ENCODE measurements at places on chromosomes 6 and 20. TPM values are rescaled to one million over a fixed set of nuclear protein-coding genes. Genes with fewer than 3 reads are reported as not detected.

The C6orf132 gene
- total RNA-seq = 1.5 TPM

The GSTA1 gene
- 282 TPM for total RNA-seq

The SAPCD1 gene
- 2.5 TPM for total RNA-seq

The ARMC12 gene
- not detected for total RNA-seq

The BTNL2 gene
- total RNA-seq = not detected

The ANGPT4 gene
- not detected for total RNA-seq

The PNPLA1 gene
- total RNA-seq = not detected

The PPP1R3G gene
- total RNA-seq = 0.56 TPM

The ZNF311 gene
- not detected for total RNA-seq

The TRIM15 gene
- 30.4 TPM for total RNA-seq

The LY86 gene
- not detected for total RNA-seq

The BMP6 gene
- not detected for total RNA-seq

The PNLDC1 gene
- total RNA-seq = not detected

The NXT1 gene
- total RNA-seq = 69.7 TPM

- DNase-seq = no peak
Measured at GRCh38 chr20:44646641-44647274, 4.7 kb downstream of the ADA start.

- no peak for DNase-seq
Measured at GRCh38 chr6:47106216-47106615, 64.1 kb upstream of the ADGRF1 start.

GRCh38 chr6:4264601-4265000 lies 129.2 kb upstream of the ECI2 start:
- DNase-seq = no peak

- DNase-seq = no peak
Measured at GRCh38 chr20:37533154-37533715, 5.6 kb upstream of the BLCAP start.

GRCh38 chr6:118984342-118984741 lies 49.4 kb upstream of the MCM9 start:
- DNase-seq = no peak

DNA sequence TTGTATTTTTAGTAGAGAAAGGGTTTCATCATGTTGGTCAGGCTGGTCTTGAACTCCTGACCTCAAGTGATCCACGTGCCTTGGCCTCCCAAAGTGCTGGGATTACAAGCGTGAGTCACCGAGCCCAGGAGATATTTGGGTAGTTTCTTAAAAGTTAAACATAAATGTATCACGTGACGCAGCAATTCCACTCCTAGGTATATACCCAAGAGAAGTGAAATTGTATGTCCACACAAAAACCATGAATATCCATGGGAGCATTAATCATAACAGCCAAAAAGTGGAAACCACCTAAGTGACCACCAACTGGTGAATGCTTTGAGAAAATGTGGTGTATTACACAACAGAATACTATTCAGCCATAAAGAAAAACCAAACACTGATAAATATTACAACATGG lies 164.8 kb downstream of the MRPL14 start:
- DNase-seq = no peak

- DNase-seq = no peak
Measured at GRCh38 chr6:70385901-70386300, 27.4 kb upstream of the FAM135A start.

- no peak for DNase-seq
Measured at GRCh38 chr20:44614525-44614924, 32.1 kb downstream of the PKIG start.

DNA sequence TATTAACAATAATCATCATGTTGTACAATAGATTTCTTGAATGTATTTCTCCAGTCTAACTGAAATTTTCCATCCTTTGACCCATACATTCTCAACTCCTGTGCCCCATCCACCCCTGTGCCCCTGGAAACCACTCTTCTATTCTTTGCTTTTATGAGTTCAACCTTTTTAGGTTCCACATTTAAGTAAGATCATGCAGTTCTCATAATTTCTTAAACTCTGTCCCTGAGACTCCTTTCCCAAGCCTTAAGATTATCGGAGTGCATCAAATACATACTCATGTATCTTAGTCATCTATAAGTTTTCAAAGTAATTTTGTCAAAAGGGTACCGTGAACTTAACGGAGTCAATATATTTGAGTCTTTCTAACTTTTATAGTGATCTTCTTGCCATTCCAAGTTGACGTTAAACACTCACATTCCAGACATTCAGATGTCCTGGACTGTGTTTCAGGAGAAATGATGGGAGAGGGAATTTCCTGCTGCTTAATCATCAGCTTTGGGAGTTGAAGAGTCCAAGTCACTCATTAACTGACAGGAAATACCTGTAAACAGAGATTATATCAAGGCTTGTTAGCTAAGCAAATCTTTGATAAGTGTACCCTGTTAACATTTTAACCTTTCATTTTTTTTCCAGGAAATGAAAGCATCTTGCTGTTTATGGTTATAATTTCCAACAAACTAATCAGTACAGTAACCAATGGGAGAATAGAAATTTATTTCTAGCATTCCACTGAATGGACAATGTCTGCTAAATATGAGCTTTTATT lies 73.3 kb downstream of the ADGRG6 start:
- DNase-seq = peak; percentile 99

GRCh38 chr6:44291841-44292240 lies 21.3 kb downstream of the AARS2 start:
- no peak for DNase-seq

GRCh38 chr6:124747349-124747748 lies 214.9 kb upstream of the RNF217 start:
- no peak for DNase-seq

DNA sequence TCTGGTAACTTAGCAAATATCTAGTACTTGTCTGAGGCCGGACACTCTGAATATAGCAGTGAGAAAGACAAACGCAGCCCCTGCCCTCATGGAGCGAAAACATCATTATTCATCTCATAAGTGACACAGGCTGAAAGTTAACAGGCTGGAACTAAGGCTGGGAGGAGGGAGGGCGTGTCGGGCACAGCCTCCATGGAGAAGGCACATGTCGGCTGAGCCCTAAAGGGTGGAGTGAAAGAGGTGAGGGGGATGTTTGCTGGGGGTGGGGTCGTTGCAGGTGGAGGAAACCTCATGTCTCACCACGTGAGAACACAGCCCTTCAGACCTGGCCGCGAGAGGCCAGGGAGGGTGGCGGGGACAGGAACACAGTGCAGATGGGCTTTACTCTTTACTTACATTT lies 108.8 kb upstream of the FOXC1 start:
- DNase-seq = no peak

DNA sequence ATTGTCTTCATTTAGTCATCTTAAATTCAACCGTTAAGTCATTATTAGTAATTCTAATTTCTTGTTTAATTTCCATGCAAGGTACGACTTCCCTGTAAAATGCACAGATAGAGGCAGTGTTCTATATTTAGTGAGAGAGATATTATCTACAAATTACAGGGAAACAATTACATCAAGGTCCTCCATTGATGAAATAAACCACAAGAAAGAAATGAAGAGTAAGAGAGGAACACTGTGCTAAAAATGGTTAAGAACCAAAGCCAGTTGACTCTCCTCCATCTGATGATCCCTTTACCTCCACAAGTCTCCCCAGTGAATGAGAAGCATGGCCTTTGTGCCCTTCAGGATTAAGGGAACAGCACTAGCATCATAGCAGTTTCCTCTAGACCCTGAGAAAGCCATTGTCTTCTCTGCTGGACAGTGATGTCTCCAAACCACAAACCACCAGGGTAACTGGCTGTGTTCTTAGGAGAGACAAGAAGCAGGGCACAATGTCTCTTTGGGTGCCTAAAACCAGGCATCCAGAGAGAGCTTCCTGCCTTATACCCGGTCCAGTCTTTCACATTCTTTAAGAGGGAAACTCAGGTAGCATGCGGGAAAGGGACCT lies 38.1 kb downstream of the IRF4 start:
- DNase-seq = no peak

GRCh38 chr20:24547967-24548366 lies 78.5 kb downstream of the SYNDIG1 start:
- DNase-seq = no peak

GRCh38 chr20:62671765-62672164 lies 29.5 kb downstream of the SLCO4A1 start:
- no peak for DNase-seq

GRCh38 chr6:10837995-10838793 lies at the start of gene MAK:
TSS of gene MAK (minus strand) at chr6:10838539. CDS start at chr6:10830648, 7,891 bp downstream.
- DNase-seq = peak; percentile 90

GRCh38 chr6:53808302-53808881 lies 13.6 kb downstream of the LRRC1 start:
- DNase-seq = no peak

DNA sequence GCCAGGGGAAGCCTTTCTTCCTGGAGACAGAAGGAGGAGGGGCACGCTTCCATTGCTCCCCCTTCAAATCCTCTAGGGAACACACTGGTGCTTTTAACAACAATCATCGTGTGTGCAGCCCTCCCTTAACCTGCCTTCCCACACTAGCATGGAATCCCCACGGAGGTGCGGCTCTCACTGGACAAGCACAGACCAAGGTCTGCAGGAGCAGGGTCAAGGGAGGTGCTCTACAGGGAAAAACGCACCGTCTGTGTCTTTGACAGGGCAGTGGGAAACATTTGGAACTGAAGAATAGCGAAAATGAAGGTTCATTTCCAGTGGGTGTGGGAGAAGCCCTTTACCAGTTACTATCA lies 527.1 kb downstream of the QKI start:
- no peak for DNase-seq

GRCh38 chr6:39930540-39930939 lies 3.7 kb downstream of the MOCS1 start:
- DNase-seq = no peak

DNA sequence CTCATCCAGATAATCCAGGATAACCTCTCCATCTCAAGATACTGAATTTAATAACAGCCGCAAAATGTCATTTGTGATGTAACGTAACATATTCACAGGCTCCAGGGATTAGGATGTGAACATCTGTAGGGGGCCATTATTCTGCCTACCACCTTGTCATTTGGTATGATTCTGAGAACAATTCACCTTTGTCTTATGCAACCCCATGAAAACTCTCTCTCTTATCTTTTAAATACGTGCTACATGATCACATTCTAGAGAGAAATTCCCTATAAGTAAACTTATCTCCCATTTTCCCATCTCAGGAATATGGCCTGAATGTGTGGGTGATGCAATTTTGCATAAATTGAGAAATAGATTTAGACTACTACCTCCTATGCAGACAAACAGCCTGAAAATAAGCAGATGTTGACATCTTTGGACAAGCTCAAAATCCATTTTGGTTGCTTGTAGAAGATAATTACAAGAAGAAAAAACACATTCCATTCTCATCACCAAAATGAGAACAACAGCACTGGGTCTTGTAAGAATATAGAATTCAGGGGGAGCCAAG lies 255.4 kb upstream of the STXBP5 start:
- no peak for DNase-seq

DNA sequence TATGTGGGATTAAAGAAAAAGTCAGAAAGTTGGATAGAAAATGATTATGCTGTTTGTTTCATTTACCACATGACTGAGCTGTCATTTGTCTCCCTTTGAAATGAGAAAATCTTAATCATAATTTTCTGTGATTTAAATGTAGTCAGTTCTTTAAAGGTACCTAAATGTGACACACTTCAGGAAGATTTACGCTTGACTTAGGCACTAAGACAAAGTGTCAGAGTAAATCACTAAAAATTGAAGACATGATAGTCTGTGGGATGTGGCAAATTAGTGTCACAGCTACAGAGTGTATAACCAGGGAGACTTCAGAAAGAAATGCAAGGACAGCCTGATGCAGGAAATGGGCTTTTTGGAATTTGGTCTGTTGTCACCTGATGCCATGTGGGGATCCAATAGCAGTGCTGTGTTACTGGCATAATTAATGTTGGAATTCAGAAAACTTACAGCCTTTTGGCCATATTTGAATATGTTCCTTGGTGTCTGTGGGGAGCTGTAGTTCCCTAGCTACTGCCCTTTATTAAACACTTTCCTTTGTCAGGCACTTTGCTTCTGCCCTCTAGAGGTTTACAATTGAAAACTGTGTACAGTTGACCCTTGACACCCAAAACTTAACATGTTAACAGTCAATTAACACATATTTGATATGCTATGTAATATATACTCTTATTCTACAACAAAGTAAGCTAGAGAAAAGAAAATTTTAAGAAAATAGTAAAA lies 493.8 kb downstream of the UTRN start:
- DNase-seq = no peak

DNA sequence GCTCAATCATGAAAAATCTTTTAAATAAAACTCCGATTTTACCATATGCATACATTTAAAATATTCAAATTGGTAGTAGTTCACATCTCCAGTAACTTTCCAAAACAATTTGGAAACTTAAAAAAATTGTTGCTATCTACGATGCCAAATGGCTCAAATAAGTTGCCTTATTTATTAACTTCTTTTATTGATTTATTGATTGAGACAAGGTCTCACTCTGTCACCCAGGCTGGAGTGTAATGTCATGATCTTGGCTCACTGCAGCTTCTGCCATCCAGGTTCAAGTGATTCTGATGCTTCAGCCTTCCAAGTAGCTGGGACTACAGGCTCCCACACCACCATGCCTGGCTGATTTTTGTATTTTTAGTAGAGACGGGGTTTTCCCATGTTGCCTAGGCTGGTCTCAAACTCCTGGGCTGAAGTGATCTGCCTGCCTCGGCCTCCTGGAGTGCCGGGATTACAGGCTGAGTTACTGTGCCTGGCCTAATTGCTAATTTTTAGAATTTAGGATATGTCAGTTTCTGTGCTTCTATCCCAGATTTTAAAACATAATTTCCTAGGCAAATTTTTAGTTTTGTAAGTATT lies 12.9 kb downstream of the NKX2-4 start:
- DNase-seq = no peak

GRCh38 chr6:145813285-145814034 lies 1.1 kb downstream of the FBXO30 start:
- peak; percentile 23 for DNase-seq

GRCh38 chr6:38445925-38446324 lies 193.8 kb downstream of the BTBD9 start:
- no peak for DNase-seq

GRCh38 chr20:29873946-29874345 lies 1383.5 kb upstream of the DEFB115 start:
- no peak for DNase-seq

DNA sequence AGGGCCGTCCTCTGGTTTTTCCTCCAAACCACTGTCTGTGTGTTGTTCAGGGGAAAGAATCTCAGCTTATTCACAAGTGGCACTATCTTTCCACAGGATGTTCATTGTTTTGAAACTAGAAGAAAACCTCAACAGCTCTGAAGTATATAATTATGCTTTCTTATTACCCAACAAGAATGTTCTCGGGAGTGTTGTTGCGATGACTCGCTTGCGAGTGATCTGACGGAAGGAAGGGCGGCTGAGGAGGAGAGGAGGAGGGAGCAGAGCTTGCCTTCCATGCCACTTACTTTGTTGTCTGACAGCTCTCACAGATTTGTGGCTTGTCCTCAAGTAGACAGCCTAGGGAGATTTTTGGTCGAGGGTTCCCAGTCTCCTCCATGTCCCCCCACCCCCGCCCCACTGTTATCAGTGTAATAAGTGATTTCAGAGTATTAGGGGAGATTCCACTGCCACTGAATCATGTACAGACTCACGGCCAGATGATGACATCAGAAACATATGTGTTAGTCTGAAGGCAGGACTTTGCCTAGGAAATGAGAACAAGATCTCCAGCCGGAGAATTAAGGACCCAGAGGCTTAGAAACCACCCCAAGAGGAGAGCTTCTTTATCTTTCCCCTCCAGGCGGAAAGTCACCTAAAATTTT lies 80.7 kb upstream of the CCN6 start:
- DNase-seq = no peak

GRCh38 chr20:25476106-25477013 lies 68.9 kb downstream of the GINS1 start:
- DNase-seq = no peak

Measured in HepG2 (cell line).